Chondrocyte (in vitro differentiated cells): ENCODE measurements at places on chromosomes 3 and 15. TPM values are rescaled to one million over a fixed set of nuclear protein-coding genes. Genes with fewer than 3 reads are reported as not detected.

GRCh38 chr15:100429116-100429728, 87.4 kb upstream of the ADAMTS17 start:
- no peak overlapping the region for H3K27ac ChIP-seq
- no peak for DNase-seq
- H3K27me3 ChIP-seq = peaks cover 2% of the 10 kb centered on the region
- no peaks in the 10 kb centered on the region for H3K4me1 ChIP-seq
- peaks cover 2% of the 10 kb centered on the region for H3K36me3 ChIP-seq

DNA sequence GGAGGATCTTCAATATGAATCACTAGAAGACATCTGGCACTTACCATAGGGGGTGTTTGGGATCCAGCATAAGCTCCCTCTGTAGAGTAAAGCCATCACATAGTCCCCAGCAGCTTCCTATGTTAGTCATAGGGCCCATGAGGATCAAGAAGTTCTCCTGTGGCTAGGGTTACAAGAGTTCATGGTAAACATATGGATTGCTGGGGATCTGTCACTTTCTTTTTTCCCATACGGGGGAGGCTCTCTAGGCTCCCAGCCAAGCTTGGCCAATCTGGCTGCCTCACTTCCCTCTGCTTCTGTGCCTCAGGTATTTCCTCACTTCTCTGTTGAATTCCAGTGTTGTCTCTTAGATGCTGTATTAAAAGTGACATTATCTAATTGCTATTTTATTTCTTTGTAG, 597.9 kb downstream of the PDCD6IP start:
- DNase-seq = no peak
- H3K36me3 ChIP-seq = peaks cover 2% of the 10 kb centered on the region
- H3K27ac ChIP-seq = no peak overlapping the region
- H3K4me3 ChIP-seq = no peak overlapping the region

DNA sequence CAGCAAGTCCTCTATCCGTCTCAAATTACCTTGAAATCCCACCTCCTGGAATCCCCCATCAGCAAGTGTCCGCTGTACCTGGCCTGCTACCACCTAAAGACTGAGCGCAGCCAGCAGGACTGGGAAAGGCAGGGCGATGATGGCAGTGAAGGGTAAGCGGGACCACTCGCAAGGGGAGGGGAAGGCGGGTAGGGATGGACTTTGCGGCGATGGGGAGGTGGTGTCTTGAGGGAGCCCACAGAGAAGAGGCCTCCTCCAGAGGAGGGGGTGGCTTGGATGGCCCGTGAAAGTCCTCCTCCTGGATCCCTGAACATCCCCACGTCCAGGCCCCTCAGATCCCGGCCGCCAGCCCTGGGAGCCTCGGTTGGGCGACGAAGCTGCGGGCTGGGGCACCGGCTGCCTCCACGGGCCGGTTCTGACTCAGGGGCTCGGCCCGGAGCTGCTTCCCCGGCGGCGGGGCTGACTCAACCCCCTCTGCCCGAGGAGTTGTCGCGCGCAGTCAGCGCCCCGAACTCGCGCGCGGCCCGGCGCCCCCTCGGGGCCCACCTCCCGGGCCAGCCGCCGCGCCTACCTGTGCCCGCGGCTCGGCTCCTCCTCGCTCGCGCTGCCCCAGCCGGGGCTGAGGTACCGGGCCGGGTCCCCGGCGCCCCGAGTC, 512 bp downstream of the LARP6 start:
- H3K36me3 ChIP-seq = peaks cover 14% of the 10 kb centered on the region
- DNase-seq = no peak
- H3K27me3 ChIP-seq = no peaks in the 10 kb centered on the region
- H3K4me3 ChIP-seq = peak overlapping the region; percentile 90
- peaks cover 76% of the 10 kb centered on the region for H3K4me1 ChIP-seq
- peak overlapping the region; percentile 96 for H3K27ac ChIP-seq

DNA sequence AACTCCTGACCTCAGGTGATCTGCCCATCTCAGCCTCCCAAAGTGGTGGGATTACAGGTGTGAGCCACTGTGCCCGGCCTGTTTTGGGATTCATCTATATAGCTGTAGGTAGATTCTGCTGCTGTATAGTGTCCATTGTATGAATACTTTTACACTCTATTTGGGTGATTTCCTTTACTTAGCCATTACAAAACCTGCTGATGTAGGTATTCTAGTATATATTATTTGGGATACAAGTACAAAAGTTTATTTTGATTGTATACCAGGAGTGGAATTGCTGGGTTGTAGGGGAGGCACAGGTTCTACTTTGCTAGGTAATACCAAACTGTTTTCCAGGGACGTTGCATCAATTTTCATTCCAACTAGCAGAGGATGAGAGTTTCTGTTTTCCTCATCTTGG, 9.5 kb upstream of the OXSR1 start:
- H3K27ac ChIP-seq = no peak overlapping the region
- H3K4me1 ChIP-seq = no peaks in the 10 kb centered on the region
- H3K4me3 ChIP-seq = no peak overlapping the region
- DNase-seq = no peak

DNA sequence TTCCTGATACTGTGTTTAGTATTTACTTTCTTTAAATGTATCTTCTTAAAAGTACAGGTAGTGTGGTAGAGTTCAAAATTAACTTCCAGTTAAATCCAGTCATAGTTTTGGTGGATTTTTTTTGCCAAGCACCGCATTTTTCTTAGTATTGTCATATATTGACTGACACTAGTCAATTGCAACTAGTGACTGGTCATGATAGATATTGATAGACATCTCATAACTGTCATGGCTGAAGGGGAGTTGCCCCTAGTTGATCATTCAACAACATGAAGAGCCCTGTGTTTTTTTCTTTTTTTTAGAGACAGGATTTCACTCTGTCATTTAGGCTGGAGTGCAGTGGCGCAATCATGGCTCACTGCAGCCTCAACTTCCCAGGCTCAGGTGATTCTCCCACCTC, 22.1 kb downstream of the RAB8B start:
- H3K4me1 ChIP-seq = peaks cover 35% of the 10 kb centered on the region
- DNase-seq = no peak
- H3K27me3 ChIP-seq = no peaks in the 10 kb centered on the region

- H3K27ac ChIP-seq = no peak overlapping the region
- H3K4me3 ChIP-seq = no peak overlapping the region
- H3K36me3 ChIP-seq = peaks cover 14% of the 10 kb centered on the region
- H3K27me3 ChIP-seq = no peaks in the 10 kb centered on the region
Measured at GRCh38 chr15:41018534-41018933, 65.3 kb downstream of the CHAC1 start.

DNA sequence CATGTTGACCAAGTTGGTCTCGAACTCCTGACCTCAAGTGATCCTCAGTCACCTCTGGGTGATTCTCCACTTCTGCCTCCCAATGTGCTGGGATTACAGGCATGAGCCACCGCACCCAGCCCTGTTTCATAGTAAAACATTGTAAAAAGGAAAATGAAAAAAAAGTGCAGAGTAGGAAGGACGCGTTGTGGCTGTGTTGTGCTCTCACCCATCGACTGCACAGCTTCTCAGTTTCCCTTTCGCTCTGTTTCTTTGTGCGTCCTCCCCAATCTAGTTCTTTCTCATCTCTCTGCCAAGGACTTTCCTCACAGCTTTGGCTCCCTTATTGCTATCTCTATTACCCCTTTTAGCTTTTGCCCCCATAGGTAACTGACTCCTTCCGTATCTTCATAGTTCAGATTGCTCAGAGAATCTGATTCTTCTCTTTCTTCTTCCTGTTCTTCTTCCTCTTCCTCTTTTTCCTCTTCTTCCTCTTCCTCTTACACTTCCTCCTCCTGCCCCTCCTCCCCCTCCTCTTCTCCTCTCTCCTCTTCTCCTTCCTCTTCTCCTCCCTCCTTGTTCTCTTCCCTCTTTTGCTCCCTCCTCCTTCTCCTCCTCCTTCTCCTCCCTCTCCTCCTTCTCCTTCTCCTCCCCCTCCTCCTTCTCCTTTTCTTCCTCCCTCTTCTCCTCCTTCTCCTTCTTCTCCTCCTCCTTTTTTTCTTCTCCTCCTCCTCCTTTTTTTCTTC, 81.1 kb upstream of the VGLL4 start:
- DNase-seq = no peak
- peaks cover 2% of the 10 kb centered on the region for H3K36me3 ChIP-seq
- peaks cover 18% of the 10 kb centered on the region for H3K27me3 ChIP-seq
- H3K27ac ChIP-seq = no peak overlapping the region
- peaks cover 13% of the 10 kb centered on the region for H3K4me1 ChIP-seq

DNA sequence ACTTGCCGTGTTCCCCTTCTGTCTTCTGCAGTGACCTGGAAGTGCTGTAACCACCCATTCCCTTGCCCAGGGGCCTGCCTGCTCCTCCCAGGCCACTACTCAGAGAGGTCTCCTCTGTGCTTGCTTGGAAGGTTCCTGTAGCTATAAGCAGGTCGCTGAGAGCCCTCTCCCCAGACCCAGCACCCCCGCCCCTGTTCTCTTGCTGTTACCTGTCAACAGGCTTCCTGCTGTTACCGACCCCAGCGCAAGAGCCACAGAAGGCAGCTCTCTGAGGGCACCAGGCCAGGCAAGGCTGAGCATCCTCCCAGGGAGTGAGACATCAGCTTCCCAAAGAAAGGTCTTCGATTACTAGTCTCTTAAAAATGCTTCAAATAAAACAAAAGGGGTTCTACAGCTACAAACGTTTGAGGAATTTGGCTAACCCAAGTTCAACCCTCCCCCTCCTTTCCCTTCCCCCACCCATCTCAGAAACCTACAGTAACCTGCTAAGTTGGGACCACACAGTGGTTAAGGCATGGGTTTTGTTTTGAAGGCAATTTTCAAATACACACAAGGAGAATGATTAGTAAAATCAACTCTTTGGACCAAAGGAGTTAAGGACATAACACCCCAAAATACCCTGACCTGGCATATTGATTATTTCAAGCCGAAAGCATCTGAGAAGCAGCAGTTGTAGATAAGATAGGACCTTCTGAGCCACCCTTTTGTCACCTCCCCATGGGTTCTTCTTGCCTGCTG, 74.9 kb upstream of the MFGE8 start:
- no peaks in the 10 kb centered on the region for H3K36me3 ChIP-seq
- H3K27me3 ChIP-seq = no peaks in the 10 kb centered on the region
- no peak for DNase-seq
- H3K27ac ChIP-seq = no peak overlapping the region
- H3K4me1 ChIP-seq = peaks cover 28% of the 10 kb centered on the region

DNA sequence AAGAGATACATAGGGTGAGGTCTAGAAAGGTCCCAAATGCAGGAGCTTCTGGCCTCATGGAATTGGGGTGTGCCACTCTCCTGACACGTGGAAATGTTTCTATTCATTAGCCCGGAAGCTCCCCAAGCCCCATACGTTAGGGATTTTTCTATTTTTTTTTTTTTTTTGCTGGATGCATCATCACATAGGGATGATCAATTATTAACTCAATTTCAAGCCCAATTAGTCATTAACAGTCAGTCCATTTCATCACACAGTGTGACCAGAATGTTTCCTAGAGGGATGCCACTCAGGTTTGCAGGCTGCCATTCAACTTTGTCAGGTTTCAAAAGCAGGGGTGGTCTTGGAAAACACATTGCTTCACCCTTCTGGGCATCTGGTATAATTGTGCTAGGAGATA, 40.7 kb upstream of the MKRN3 start:
- no peaks in the 10 kb centered on the region for H3K4me1 ChIP-seq
- DNase-seq = no peak
- no peak overlapping the region for H3K27ac ChIP-seq

DNA sequence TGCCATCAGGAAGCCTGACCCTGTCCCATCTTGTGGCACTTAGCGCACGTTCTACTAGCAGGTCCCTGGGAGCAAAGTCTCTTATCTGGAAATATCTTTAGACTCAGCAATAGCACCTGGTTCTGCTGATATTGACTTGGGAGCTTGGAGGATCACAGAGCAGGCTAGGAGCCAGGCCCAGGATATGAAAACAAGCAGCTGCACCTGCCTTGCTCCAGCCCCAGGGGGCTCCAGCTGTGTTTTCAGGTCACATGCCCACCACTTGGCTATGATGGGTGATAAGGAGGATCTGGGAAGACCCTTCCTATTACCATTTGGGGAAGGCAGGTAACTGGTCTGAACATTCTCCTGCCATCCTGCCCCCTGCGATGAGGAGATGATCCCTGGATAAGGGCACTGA, 87.8 kb downstream of the C3orf70 start:
- H3K27me3 ChIP-seq = no peaks in the 10 kb centered on the region
- peaks cover 3% of the 10 kb centered on the region for H3K36me3 ChIP-seq
- no peak for DNase-seq
- no peak overlapping the region for H3K4me3 ChIP-seq
- H3K4me1 ChIP-seq = no peaks in the 10 kb centered on the region
- H3K27ac ChIP-seq = no peak overlapping the region

GRCh38 chr3:56133423-56133822, 334.8 kb downstream of the ERC2 start:
- peaks cover 74% of the 10 kb centered on the region for H3K4me1 ChIP-seq
- H3K36me3 ChIP-seq = no peaks in the 10 kb centered on the region
- DNase-seq = no peak
- no peak overlapping the region for H3K4me3 ChIP-seq
- no peaks in the 10 kb centered on the region for H3K27me3 ChIP-seq
- H3K27ac ChIP-seq = peak overlapping the region; percentile 30

DNA sequence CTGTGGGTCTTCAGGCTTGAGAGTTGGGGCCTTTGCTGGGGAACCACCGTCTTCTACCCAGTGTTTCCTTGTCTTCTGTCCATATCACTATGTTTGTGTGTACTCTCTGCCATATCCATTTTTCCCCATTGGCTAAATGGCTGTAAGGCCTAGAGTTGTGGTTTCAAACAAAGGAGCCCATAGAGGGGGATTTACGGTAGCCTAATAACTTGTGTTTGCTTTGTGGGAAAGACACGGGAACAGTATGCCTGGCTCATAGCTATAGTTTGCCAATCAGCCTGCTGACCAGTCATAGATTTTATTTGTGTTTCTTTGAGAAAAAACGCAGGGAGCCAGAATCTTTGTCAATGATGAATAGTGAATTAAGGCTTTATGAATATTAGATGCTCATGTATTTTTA, 554.8 kb downstream of the NAALADL2 start:
- DNase-seq = no peak
- no peaks in the 10 kb centered on the region for H3K27me3 ChIP-seq
- H3K27ac ChIP-seq = no peak overlapping the region
- no peaks in the 10 kb centered on the region for H3K4me1 ChIP-seq
- no peak overlapping the region for H3K4me3 ChIP-seq

- H3K4me3 ChIP-seq = no peak overlapping the region
- no peaks in the 10 kb centered on the region for H3K27me3 ChIP-seq
- no peak for DNase-seq
- H3K4me1 ChIP-seq = peaks cover 12% of the 10 kb centered on the region
- H3K36me3 ChIP-seq = no peaks in the 10 kb centered on the region
- no peak overlapping the region for H3K27ac ChIP-seq
Measured at GRCh38 chr3:171373711-171374110, 86.5 kb downstream of the TNIK start.

DNA sequence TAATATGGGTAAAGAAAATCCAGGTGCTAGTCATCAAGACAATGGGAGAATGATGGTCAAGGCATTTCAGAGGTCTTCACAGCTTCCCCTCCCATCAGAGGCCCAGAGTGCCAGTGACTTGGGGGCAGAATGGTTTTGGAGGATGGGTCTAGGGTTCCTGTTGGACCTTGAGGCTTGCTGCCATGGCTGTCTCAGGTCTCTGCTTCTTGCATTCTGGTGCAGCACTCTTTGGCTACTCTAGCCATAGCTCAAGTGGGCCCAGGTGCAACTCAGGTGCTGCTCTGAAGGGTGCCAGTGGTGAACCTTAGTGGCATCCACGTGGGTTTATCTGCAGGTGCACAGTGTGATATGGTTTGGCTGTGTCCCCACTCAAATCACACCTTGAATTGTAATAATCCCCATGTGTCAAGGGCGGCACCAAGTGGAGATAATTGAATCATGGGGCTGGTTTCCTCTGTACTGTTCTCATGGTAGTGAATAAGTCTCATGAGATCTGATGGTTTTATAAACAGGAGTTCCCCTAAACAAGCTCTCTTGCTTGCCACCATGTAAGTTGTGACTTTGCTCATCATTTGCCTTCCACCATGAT, 48.5 kb upstream of the PEX5L start:
- H3K4me1 ChIP-seq = no peaks in the 10 kb centered on the region
- H3K36me3 ChIP-seq = no peaks in the 10 kb centered on the region
- no peak overlapping the region for H3K4me3 ChIP-seq

ONECUT1 gene
- total RNA-seq = 0.15 to 0.67 TPM in 2 of 3 replicates, not detected in the other

ADIPOQ gene
- total RNA-seq = 0.05 TPM in 1 of 3 replicates, not detected in the others

MESP1 gene
- total RNA-seq = 0.97 to 2.7 TPM (median 2.1 TPM) in 3 replicates

PPP1R14D gene
- not detected in 3 replicates for total RNA-seq

RBPMS2 gene
- total RNA-seq = 1.8 to 6.0 TPM (median 4.7 TPM) in 3 replicates
